Effector memory CD8-positive, alpha-beta T cell (primary cell): ENCODE measurements at places on chromosomes 12 and 14.

GRCh38 chr12:85006206-85006605, 29.9 kb downstream of the TSPAN19 start:
- no peak for DNase-seq

GRCh38 chr12:92465786-92466295, 236.9 kb upstream of the PLEKHG7 start:
- DNase-seq: no peak

GRCh38 chr14:22544881-22545420, 44.1 kb downstream of the DAD1 start:
- no peak for DNase-seq

DNA sequence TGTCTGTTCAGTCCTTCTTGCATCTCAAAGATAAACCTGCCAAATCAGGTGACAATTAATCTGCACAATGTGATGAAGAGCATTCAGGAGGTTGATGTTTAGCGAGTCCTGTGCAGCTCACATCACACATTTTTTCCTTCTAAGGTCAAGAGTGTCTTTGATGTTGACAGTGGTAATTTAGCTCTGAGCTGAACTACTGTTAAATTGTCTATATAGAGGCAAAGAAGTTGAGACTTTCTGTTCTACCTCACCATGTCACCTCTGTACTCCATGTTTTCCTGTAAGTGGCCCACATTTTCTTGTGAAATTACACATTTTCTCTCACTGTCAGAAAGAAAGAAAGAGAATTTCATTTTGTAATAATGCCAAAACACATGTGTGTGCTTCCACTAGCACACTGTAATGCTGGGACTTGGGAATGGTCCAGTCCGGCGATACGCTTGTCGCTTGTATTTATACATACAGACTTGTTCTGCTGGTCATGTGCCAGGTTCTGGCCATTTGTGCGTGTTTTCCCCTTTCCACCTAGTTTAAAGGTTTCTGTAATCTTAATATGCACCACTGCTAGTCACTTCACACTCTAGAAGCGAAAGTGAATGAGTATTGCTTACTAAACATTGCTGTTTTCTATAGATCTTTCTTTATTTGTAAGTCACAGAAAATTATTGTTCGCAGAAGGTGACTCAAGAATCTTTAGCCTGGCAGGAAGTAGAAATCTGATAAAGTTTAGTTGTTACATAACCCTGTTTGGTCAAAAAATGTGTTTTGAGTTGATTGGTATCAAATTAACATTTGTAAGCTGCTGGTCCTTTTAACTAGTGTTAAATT, 328.9 kb downstream of the TMTC2 start:
- no peak for DNase-seq

DNA sequence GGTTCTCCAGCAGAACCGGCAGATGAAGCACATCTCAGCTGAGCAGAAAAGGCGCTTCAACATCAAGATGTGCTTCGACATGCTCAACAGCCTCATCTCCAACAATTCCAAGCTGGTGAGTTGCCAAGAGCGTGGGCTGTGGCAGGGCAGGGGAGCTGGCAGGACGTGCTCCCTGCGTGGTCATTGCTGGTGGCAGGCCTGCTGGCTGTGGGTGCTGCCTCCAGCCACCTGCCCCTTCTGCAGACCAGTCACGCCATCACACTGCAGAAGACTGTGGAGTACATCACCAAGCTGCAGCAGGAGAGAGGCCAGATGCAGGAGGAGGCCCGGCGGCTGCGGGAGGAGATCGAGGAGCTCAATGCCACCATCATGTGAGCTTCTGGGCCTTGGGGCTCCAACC, 35.8 kb downstream of the IL31 start:
- no peak for DNase-seq

DNA sequence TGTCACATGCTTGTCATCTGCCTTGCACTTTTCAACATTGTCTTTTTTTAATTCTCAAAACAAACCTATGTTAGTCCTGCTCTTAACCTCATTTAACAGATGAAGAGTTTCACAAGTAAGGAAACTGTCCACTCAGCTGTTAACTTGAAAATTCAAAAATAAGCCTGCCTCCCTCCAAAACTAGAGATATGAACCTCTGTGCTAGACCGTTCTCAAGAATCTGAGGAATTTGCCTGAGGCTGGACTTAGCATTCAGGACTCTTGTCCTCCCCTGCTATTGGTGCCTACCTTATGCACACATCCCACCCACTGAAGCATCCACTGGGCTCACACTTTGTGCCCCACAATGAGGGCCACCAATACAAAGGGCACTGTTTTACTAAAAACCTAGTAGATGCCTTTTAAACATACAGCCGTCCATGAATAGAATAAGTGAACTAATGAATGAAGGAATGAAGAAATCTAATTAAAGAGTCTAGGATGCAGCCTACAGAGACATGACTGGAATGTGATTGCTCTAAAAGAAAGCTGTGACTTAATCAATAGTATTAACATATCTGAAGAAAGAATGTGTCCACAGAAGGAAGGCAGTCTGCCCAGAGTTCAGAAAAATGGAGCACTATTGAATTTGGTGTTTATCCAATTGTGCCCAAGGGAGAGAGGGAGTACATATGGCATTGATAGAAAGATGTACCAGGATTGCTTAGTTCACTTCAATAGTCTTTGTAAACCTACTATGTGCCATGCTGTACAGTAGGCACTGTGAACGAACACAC, 238.5 kb downstream of the SPTSSA start:
- no peak for DNase-seq

- peak; percentile 57 for DNase-seq
These were observed 485 bp downstream of the SENP1 start for GRCh38 chr12:48105321-48105866.

GRCh38 chr14:23300687-23301223, 1.9 kb downstream of the PPP1R3E start:
- DNase-seq: no peak

DNA sequence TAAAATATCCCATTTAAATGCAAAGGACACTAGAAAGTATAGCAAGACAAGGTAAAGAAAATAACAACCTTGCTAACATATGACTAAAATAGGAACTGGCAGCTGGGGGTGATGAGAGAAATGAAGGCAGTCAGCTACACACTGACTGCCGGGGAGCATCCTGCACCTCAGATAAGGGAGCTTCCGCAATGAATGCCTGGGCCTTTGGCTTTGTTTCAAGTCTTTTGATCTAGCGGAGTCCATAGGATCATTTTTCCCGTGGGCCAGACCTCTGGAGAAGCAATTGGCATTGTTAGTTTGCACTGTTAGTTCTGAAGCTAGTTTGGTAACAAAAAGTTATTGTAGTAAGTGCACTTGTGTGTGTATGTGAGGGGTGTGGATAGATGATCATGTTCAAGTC, 639.9 kb downstream of the DIO2 start:
- no peak for DNase-seq

- no peak for DNase-seq
These were observed 25.4 kb upstream of the CPM start for GRCh38 chr12:68958322-68958721.

GRCh38 chr12:64653123-64653522, 42.8 kb downstream of the RASSF3 start:
- DNase-seq: no peak

- DNase-seq: no peak
These were observed 72.0 kb downstream of the DICER1 start for GRCh38 chr14:95085321-95085720.
